Stimulated activated CD8-positive, alpha-beta memory T cell treated with anti-CD3 and anti-CD28 coated beads, Interleukin-4, amount 100 ng/mL, for 48 hours (primary cell): ENCODE measurements at places on chromosomes 12 and 14.

DNA sequence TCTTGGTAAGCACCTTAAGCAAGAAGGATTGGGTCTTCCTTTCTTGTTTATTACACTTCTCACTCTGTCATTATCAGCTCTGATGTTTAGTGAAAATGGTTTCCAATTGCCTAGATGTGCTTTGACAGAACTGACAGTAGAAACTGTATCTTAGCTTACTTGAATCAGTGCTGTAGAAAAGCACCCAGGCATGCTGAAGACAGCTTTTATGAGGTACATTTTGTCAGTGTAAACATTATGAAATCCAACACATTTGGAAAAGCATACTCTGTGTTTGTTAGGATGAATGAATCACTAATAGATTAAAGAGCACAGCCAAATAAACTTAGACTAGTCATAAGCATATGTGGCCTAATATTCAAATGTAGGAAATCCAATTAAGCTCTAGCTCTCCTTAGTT lies 290.2 kb upstream of the NPAS3 start:
- DNase-seq: no peak

- no peak for DNase-seq
Measured at GRCh38 chr14:68687746-68688145, 105.1 kb downstream of the ZFP36L1 start.

- no peak for DNase-seq
Measured at GRCh38 chr14:53108292-53109104, 44.6 kb downstream of the DDHD1 start.

DNA sequence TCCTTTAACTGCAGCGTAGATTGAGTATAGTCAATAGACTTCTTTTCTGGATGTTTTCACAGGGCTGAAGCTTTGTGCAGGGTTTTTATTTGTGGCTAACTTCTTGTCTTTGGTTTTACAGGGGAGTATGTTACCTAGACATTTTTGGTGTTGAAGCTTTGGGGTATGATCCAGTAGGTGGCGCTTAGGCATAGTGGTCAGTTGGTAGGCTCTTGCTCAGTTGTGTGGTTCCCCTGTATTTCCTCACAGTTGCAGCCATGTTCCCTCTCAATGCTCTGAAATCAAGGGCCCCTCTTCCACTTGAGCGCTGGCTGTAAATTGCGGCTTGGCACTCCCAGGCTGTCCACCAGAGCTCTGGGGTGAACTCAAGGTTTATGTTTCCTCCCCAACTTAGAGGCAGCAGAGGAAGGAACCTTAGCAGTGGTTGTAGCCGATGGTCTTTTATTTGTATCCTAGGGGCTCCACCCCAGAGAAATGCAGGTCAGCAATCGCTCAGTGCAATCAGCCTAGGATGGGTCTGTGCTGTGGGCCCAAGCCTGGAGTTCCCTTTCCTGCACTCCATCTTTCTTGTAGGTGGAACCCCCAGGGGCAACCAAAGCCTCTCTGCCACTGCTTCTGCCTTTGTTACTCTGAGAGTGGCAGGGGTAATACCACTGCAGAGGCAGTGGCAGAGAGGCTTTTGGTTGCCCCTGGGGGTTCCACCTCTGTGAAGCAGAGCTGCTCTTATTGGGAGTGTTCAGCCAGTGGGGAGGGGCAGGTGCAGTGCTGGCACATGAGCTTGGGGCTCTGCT lies 55.1 kb downstream of the CMAS start:
- DNase-seq: peak; percentile 43

DNA sequence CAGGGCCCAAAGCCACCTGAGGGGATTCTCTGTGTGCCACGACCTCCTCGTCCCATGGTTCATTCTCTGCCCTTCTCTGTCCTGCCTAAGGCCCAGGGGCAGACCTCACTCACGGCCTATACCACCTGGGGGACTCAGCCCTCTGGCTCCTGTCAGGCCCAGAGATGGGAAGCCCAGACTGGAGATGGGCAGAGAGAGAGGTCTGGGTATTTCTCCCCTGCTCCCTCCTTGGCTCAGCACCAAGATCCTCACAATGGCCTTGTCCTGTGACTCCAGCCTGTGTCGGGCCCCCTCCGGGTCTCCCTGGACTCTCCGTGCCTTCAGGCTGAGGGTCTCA lies 46.9 kb upstream of the BCL11B start:
- no peak for DNase-seq

DNA sequence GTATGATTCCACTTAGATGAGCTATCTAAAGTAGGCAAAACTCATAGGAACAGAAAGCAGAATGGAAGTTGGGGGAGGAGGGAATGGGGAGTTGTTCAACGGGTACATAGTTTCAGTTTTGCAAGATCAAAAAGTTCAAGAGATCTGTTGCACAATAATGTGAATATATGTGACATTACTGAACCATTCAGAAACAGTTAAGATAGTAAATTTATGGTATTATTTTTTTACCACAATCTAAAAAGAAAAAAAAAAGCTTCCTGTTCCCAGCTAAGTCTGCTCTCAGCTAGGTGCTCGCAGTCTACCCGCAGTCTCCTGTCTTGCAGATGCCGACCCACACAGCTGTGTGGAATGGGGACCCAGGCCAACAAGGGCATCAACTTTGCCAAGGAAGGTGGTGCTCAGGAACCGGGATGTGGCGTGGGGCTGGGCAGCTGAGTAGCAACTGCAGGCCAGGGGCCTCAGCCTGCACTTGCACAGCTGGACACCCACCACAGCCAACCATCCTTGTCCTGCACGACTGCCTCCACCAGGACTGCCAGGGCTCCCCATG lies 15.3 kb upstream of the ANO6 start:
- no peak for DNase-seq

DNA sequence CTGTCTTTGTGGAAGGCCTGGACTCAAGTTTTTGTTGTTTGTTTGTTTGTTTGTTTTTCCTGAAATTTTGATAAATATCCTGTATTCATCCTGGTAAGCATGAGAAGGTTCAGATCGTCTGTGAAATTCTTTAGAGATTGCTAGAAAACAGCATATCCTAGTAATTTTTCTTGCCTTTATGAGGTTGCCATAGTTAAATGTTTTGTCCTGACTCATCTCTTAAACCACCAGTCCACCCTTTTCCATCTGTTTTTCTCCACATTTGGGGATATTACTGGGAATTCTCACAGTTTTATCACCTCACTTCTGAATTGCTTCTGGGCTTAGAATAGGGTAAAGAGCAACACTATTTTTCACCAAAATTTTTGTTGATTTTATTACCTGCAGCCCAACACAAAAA lies 248.3 kb downstream of the FBXL14 start:
- DNase-seq: no peak

GRCh38 chr14:74905595-74906142 lies 17.4 kb downstream of the RPS6KL1 start:
- peak; percentile 93 for DNase-seq

DNA sequence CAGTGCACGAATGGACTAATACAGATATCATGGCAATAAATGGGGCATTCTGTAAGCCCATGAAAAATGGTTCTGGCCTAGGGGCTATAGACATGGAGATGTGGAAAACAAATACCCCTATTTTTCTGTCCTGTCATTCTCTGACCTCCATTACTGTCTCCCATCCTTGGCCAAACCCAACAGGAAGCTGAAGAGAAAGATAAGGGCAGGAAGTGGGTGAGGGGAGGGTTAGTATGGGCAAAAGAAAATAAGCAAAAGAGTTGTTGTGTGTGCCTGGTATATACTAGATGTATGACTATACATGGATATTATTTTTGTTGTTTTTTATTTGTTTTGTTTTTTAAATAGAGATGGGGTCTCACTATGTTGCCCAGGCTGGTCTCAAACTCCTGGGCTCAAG lies 339.3 kb downstream of the PCNX1 start:
- no peak for DNase-seq

DNA sequence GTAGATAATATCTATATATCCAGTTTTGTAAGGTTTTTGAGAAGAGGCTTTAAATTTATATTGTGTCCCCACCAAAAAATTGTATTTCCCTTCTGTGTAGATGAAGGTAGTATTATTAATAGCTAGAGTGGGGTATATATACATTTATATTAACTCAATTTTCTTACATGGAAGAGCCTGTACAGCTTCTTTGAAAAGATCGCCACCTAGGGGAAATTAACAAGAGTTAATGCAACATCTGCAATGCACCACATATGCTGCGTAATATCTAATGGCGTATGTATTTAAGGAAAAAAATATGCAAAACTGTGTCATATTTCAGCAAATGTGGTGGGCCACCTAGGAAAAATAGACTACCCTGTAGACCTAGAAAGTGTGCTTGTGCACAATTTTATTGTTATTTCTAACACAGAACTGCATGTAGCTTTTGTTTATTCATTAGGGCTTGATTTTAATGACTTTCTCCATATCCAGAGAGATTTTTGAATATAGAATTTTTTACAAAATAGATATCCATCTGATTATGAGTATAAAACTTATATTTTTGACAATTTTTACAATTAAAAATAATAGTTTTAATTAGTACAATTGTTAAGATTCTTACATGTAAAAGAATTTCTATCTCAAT lies 14.0 kb downstream of the CCER1 start:
- DNase-seq: no peak

DNA sequence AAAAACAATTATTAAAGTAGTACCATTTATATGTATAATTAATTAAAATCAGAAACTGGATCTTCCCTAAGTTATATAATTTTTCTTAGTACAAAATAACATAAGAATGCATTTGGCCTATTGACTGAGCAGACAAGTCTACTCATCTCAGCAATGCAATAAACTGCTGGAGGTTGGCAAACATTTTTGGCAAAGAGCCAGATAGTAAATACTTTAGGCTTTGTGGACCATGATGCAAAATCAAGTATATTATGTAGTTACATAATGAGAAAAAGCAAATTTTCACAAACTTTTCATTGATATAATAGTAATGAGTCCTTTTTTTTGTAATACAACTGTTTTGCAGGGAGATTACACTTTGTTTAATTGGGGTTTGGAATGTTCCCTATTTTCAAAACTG lies 30.9 kb downstream of the ERGIC2 start:
- no peak for DNase-seq

- DNase-seq: no peak
Measured at GRCh38 chr12:128871516-128871892, 18.2 kb downstream of the GLT1D1 start.

- no peak for DNase-seq
Measured at GRCh38 chr14:35051796-35052195, 5.7 kb downstream of the FAM177A1 start.

DNA sequence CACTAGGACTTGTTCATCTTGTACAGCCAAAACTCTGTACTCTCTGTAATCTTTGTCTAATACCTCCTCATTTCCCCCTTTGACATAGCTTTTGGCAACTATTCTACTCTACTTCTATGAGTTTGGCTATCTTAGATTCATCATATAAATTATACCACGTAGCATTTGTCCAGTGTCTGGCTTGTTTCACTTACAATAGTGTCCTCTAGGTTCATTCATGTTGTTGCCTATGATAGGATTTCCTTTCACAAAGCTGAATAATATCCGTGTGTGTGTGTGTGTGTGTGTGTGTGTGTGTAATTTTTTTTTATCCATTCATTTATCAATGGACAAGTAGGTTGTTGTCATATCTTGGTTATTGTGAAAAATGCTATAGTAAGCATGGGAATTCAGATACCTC lies 209.5 kb downstream of the KCNC2 start:
- DNase-seq: no peak
